Astrocyte of the spinal cord (primary cell): ENCODE measurements at places on chromosomes 7 and 10.

GRCh38 chr10:50937230-50937907, 51.9 kb upstream of the A1CF start:
- peak; percentile 52 for DNase-seq

DNA sequence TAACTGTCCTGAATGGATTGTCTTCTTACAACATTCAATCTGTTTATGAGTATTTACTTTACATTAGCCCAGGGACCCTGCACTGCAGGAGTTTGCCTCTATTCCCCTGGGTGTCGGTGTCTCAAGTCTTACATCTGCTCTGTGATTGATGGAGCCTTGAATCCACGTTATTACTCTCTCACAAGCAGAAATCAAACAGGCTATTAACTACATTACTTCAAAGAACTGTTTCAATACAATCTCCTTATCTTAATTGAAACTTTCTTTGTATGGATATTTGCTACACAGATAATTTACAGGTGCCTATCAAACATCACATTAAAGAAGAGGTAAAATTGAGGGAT, 3.1 kb upstream of the ARID5B start:
- DNase-seq: no peak

DNA sequence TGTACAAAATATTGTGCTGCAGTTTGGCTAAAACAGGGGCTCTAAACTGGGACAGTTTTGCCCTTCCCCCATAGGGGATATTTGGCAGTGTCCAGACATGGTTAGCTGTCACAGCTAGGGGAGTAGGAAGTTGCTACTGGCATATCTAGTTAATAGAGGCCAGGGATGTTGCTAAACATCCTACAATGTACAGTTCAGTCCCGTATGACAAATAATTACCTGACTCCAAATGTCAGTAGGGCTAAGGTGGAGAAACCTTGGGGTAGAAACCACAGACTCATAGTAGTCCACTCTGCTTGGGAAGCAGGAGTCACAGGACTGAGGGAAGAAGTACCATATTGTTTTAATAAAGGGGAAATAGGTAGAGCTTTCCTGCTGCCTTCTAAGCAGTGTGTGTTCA, 39.8 kb downstream of the WBP1L start:
- DNase-seq: no peak

GRCh38 chr7:16063716-16064675, 357.3 kb downstream of the CRPPA start:
- DNase-seq: peak; percentile 40

DNA sequence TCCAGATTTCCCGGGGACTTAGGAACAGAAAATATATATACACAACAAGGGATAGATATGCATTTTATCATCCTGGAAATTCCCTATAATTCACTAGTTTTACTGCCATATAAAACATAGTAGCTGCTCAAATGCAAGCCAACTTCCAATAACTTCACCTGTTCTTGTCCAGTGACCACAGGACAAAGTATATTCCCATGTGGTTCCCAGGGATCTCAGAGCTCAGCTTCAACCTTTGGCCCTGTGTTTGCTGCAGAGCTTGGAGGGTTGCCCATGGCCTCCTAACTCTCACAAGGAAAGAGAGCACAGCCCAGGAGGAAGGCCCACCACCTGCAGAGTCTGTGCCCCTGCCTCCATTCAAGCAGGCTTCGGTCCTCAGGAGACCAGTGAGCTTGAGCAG, 4.5 kb upstream of the DRGX start:
- no peak for DNase-seq

GRCh38 chr10:29316308-29317026, 27.6 kb downstream of the LYZL1 start:
- no peak for DNase-seq

DNA sequence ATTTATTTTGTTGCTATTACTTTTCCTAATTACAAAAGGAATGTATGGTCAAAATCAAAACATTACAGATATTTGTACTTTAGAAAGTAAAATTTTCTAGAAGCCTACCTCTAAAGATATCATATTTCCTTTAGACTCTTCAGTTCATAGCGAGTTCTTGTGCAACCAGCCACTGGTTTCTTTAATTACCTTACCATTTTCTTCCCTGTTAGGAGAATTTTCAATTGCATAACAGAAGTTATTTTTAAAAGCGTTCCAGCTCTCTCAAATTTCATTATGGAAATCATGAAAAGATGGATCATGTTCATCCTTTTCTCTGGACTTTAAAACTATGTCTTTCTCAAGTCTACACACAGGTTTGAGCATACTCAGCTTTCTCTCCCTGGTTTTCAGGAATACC, 5.0 kb upstream of the TRUB1 start:
- DNase-seq: no peak

DNA sequence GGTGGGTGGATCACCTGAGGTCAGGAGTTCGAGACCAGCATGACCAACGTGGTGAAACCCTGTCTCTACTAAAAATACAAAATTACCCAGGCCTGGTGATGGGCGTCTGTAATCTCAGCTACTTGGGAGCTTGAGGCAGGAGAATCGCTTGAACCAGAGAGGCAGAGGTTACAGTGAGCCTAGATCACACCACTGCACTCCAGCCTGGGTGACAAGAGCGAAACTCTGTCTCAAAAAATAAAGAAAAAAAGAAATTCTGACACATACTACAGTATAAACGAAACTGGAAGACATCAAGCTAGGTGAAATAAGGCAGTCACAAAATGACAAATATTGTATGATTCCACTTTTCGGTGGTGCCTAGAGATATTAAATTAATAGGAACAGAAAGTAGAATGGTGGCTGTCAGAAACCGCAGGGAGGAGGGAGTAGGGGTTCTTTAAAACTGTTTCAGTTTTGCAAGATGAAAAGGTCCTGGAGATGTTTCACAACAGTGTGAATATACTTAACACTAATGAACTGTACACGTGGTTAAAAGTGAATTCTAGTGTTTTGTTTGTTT, 23.2 kb downstream of the PILRA start:
- no peak for DNase-seq

- no peak for DNase-seq
Observed at GRCh38 chr7:121337398-121337797, 8.6 kb downstream of the WNT16 start.

GRCh38 chr10:70381471-70382421, 679 bp downstream of the LRRC20 start:
- no peak for DNase-seq

DNA sequence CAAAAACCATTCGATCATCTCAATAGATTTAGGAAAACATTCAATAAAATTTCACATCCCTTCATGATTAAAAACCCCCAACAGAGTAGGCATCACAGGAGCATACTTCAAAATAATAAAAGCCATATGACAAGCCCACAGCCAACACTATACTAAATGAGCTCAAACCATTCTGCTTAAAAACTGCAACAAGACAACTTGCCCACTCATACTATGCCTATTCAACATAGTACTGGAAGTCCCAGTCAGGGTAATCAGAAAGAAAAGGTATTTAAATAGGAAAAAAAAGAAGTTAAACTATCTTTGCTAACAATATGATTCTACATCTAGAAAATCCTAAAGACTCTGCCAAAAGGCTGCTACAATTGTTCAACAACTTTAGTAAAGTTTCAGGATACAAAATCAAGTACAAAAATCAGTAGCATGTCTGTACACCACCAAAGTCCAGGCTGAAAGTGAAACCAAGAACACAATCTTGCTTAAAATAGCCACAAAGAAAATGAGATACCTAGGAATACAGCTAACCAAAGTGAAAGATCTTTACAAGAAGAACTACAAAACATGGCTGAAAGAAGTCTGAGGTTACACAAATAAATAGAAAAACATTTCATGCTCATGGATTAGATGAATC, 882.6 kb downstream of the GRM8 start:
- no peak for DNase-seq

- DNase-seq: no peak
Observed at GRCh38 chr7:154794147-154794780, 208.7 kb downstream of the PAXIP1 start.

DNA sequence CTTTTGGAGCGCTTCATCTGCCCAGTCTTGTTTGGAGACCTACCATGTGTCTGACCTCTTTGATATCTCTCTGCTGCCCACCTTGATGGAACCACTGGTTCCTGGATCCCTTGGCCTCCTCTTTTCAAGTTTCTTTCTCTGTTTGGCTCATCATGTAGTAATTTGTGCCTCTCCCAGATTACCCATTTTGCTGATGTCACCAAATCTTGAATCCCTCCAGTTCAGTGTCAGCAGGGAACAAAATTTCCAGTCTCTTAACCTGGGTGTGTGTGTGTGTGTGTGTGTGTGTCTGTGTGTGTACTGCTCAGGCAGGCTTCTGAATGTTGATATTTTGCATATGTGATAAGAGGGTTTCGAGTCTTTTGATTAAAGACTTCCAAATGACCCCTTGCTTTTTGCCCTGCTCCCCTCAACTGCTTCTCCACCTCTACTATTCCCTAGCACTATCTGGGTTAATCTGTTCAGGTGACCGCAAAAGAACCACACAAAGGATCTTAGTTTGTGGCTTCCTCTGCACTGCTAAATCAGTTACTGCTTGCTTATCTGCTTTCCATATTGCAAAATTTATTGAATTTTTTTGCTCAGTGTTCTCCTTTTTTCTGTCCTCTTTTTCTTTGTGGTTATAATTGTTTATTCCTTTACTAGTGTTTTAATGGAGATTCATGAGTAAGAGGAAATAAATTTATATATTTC, 25.7 kb downstream of the MYO3A start:
- DNase-seq: no peak

DNA sequence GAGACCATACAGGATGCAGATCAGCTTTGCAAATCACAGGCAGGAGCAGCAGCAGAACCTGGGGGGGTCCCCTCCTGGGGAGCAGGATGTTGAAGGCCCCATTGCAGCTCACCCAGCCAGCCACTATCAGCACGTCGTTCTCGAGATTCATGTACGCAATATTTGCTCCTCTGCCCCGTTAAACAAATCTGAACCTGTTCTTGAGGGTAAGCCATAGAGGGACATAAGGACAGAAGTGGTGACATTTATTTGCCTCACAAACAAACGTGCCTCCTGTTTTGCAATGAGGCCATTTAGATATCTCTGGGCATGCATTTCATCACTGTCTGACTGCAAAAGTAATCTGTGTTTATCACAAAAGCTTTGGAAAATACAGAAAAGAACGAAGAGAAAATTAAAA, 87.3 kb upstream of the BAIAP2L1 start:
- no peak for DNase-seq

DNA sequence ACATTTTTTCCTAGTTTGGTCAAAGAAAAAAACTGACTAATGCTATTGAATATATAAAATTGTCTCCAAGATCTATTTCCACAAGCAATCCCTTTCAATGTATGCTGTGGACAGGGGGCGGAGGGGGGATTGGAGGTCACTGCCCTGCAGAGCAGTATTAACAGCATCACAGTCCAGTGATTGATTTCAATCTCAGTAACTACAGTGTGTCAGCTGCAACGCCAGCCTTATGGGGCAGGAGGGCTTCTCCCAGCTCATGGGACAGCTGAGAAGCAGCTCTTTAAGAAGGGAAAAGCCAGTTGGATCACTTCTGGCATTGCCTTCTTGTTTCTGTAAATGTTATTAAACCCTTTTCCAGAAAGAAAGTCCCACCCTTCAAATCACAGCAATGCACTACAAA, 65.0 kb downstream of the RAPGEF5 start:
- DNase-seq: no peak

GRCh38 chr10:4909118-4909517, 54.1 kb upstream of the AKR1C1 start:
- DNase-seq: no peak

GRCh38 chr10:124071141-124071540, 22.3 kb downstream of the CHST15 start:
- DNase-seq: no peak

- DNase-seq: no peak
Observed at GRCh38 chr7:42017349-42017986, 219.5 kb downstream of the GLI3 start.

DNA sequence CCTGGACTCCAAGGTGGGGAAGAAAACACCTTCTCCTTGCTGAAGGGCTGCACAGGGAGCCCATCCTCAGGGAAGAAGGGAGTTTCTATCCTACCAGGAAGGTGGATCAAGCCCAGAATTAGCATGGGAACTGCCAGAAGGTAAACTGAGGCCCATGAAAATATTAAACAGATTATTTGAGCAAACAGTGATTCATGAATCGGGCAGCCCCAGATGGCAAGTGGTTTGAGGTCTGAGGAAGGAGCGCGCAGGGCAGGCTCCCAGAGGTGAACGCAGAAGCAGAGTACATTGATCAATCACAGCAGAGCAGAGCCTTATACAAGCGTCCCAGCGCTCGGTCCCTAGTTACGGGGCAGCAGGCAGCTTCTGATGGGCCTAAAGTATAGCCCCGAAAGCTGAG, 35.8 kb upstream of the PROSER2 start:
- no peak for DNase-seq
